A673 (cell line): ENCODE measurements at places on chromosomes 16 and 17. TPM values are rescaled to one million over a fixed set of nuclear protein-coding genes. Genes with fewer than 3 reads are reported as not detected.

DNA sequence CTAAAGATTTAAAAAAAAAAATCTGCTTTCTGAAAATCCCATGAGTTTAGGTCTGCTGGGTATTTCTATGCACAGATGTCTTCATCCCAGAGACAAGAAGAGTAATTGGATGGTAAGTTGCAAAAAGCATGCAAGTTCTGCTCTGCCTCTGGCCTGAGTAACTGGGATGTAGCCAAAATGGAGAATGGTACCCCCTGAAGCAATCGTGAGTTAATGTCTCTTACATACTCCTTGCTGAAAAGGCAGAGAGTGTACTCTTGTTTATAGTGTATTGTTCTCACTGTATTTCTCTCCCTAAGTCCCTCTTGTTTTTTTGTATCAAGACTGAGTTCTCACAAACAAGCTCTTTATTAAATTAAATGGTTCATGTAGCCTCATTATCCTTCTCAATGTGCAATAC is 259.0 kb downstream of the IRX3 start:
- no peaks in the 10 kb centered on the region for H3K27me3 ChIP-seq
- H3K4me3 ChIP-seq = no peak overlapping the region
- H3K36me3 ChIP-seq = no peaks in the 10 kb centered on the region
- no peak overlapping the region for H3K27ac ChIP-seq
- no peak for DNase-seq

DNA sequence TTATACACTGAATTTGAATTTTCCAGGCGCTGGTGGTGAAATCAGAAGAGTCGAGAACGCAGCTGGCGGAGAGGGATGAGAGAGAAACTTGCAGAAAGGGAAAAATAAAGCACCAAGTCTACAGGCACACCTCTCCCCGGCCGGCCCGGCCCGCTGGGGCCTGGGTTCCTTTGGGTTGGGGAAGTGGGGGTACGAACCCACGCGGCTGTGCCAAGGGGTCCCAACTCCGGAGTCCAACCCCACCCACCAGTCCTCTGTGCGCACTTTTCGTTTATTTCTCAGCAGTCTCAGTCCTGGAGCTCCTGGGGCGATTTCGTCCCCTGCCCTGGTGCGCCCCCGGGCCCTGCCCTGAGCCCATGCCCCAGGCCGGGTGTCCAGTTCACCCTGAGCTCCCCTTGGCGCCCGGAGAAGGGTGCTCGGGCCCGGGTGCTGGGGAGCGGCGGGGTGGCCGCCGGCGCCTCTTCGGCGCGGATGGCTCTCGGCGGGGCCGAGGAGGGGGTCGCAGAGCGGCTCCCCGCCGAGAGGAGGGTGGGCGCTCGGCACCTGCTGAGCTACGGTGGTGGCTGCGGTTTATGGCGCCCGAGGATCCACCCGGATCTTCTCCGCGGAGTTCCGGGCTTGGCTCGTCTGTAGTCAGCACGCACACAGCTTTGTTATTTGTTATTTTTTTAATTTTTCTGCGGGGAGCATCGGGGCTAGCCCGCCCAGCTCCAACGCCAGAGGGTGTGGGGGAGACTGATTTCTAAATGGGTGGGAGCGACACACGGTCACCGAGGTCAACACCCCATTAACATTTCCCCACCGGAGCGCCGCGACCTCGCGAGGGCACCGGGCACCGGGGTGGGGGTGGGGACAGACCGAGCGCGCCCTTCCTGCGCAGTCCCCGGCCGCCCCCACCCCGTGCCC is 15.7 kb upstream of the CBX8 start:
- H3K4me1 ChIP-seq = peaks cover 23% of the 10 kb centered on the region

- no peaks in the 10 kb centered on the region for H3K4me1 ChIP-seq
- DNase-seq = no peak
- no peaks in the 10 kb centered on the region for H3K27me3 ChIP-seq
Measured at GRCh38 chr17:17572010-17572785, 19.3 kb downstream of the PEMT start.

GRCh38 chr17:32701871-32702270 is 175.1 kb downstream of the MYO1D start:
- no peak overlapping the region for H3K4me3 ChIP-seq
- H3K4me1 ChIP-seq = no peaks in the 10 kb centered on the region
- H3K36me3 ChIP-seq = no peaks in the 10 kb centered on the region
- H3K27me3 ChIP-seq = no peaks in the 10 kb centered on the region
- no peak overlapping the region for H3K27ac ChIP-seq

GRCh38 chr16:9159839-9160550 is 68.6 kb downstream of the HAPSTR1 start:
- H3K36me3 ChIP-seq = no peaks in the 10 kb centered on the region
- H3K27ac ChIP-seq = no peak overlapping the region
- H3K4me3 ChIP-seq = no peak overlapping the region

DNA sequence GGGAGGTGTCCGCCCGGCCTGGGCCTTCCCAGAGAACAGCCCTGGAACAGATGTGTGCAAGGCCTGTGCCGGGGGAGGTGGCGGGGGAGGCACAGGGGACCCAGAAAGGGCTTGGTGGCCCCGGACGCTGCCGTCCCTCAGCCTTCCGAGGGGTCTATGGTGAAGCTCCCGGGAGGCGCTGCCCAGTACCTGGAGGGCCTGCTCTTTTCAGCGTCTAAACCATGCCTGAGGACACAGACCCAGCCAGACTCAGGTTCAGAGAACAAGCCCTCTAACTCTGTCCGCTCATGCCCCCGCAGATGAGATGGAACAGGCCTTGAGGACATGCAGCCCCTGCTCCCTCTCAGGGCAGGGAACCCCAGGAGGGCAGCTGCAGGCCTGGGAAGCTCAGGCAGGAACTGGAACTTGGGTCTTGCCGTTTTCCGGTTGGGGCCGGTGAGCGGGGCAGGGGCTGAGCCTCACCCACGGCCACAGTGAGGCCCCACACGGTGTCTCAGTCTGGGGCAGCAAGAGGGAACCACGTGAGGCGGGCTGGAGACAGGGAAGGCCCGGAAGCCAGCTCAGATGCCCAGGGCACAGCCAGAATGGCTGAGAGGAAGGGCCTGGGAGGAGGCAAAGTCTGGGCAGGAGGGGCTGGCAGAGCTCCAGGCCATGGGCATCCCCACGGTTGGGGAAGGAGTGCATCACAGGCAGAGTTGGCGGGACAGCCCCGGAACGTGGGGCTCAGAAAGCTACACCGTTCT is 12.5 kb downstream of the SLC16A3 start:
- DNase-seq = no peak
- no peak overlapping the region for H3K4me3 ChIP-seq
- H3K36me3 ChIP-seq = peaks cover 42% of the 10 kb centered on the region
- peak overlapping the region; percentile 56 for H3K27ac ChIP-seq
- no peaks in the 10 kb centered on the region for H3K27me3 ChIP-seq

DNA sequence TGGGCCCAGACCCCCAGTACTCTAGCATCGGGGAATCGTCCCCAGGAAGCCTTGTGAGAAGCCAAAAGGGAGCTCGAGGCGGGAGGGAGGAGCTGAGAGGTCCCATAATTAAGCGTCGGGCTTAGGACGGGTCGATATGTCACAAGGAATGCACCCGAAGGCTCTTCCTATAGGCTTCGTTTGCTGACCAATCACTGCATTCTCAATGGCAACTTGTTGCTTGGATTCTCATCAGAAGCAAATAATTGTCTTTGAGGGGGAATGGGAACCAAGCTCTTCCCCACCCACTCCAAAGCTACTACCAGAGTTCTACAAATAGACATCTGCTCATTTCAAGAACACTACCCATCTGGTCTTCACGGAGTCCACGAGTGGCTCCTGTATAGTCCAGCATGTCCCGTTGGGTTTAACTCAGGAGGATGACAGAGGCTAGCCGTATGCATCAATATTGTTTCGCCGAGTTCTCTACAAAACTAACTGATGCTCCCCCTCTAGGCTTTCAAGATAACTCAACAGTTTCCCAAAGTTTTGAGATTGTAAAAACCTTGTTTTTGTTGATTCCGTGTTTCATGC is 628 bp upstream of the BLMH start:
- H3K4me1 ChIP-seq = peaks cover 3% of the 10 kb centered on the region
- peak overlapping the region; percentile 85 for H3K4me3 ChIP-seq
- H3K36me3 ChIP-seq = peaks cover 18% of the 10 kb centered on the region
- DNase-seq = no peak

DNA sequence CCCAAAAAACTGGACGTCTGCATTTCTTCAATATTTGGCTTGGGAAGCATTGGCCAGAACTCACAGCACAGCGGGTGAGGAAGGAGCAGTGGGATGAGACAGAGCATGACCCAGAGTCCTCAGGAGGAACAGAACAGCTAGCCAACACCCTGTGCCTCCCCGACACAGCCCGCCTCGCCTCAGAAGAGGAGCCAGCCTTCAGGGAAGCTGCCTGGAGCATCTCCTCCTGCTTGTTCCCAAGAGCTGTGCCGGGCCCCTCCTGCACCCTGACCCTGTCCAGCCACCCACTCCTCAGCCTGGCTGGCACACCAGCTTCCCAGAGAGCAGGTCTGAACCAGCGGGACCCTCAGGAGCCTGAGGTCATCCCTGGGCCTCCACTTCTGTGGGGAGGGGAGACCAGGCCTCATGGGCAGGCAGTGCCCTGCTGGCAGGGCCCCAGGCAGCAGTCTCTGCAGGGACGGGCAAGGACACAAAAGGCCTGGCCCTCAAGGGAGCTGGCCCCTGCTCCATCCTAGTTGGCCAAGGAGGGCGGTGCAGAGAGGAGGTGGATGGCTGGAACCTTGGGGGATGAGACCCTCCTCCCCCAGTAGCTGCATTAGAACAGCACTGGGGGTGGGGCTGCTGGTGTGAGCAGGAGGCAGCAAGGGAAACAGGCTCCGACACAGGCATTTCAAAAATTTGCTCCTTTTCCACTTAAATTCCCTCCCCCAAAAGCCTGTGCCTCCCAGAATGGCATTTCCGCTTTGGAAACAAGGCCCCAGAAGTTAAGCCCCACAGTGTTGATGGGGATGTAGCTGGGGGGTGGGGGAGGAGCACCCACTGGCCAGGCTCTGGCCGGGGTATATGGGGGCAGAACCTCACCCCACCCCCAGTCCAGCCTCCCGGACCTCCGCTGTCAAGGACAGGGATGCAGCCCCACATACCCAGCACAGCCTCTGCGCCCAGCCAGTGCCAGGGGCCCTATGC is 1.8 kb upstream of the BCAR1 start:
- no peaks in the 10 kb centered on the region for H3K27me3 ChIP-seq
- peaks cover 52% of the 10 kb centered on the region for H3K4me1 ChIP-seq
- H3K27ac ChIP-seq = peak overlapping the region; percentile 86
- no peaks in the 10 kb centered on the region for H3K36me3 ChIP-seq

DNA sequence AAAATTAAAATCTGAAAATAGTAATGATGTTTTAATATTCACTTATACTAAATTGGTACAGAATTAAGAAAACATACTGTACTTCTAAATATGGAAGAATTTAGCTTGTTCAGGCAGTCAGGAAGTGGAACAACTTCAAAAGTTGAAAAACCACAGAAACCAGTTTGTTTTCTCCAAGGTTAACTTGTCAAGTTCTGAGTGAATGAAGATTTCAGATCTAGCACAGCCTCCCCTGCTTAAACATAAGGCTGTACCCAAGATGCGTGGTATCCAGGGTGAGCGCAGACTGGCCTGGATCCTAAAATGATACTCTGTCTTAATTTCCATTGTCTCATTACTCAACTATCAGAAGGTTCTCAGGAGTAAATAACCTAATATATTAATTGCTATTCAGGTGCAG is 730.7 kb upstream of the KIF2B start:
- H3K27ac ChIP-seq = no peak overlapping the region
- no peak for DNase-seq
- H3K36me3 ChIP-seq = no peaks in the 10 kb centered on the region
- H3K4me1 ChIP-seq = no peaks in the 10 kb centered on the region
- no peaks in the 10 kb centered on the region for H3K27me3 ChIP-seq

- no peaks in the 10 kb centered on the region for H3K36me3 ChIP-seq
- no peak overlapping the region for H3K27ac ChIP-seq
- no peaks in the 10 kb centered on the region for H3K27me3 ChIP-seq
Measured at GRCh38 chr17:43897831-43898230, 9.5 kb downstream of the MPP2 start.

GRCh38 chr17:16005636-16006035 is 6.0 kb downstream of the TTC19 start:
- H3K4me3 ChIP-seq = no peak overlapping the region
- peaks cover 4% of the 10 kb centered on the region for H3K4me1 ChIP-seq
- H3K27ac ChIP-seq = no peak overlapping the region
- H3K27me3 ChIP-seq = no peaks in the 10 kb centered on the region

- no peaks in the 10 kb centered on the region for H3K27me3 ChIP-seq
- no peaks in the 10 kb centered on the region for H3K4me1 ChIP-seq
- DNase-seq = no peak
- H3K27ac ChIP-seq = no peak overlapping the region
- no peak overlapping the region for H3K4me3 ChIP-seq
- H3K36me3 ChIP-seq = no peaks in the 10 kb centered on the region
Measured at GRCh38 chr17:77286641-77287431, 146.1 kb downstream of the SEC14L1 start.

GRCh38 chr17:38628441-38628840 is 22.7 kb upstream of the SRCIN1 start:
- H3K27me3 ChIP-seq = no peaks in the 10 kb centered on the region
- peak; percentile 40 for DNase-seq
- H3K27ac ChIP-seq = no peak overlapping the region
- no peaks in the 10 kb centered on the region for H3K4me1 ChIP-seq

DNA sequence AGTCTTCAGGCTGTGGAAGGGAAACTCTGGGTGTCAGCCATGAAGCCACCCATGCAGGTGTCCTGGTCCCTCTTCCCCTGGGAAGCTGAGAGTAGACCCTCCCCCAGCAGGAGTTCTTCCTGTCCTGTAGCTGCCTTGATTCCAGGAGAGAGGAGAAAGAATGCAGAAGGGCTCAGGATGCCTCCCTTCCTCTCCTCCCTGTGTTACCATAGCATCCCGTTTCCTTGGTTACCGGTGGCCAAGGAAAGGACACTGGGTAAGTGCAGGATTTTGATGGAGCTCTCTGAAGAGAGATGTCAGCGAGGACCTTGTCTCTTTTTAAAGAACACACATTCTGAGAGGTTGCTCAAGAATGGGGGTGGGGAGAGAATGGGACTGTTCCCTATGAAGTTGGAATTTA is 304.1 kb upstream of the N4BP1 start:
- H3K4me1 ChIP-seq = no peaks in the 10 kb centered on the region
- DNase-seq = no peak
- H3K36me3 ChIP-seq = no peaks in the 10 kb centered on the region
- peaks cover 13% of the 10 kb centered on the region for H3K27me3 ChIP-seq

- H3K27me3 ChIP-seq = peaks cover 3% of the 10 kb centered on the region
- H3K4me3 ChIP-seq = peak overlapping the region; percentile 65
- H3K4me1 ChIP-seq = peaks cover 8% of the 10 kb centered on the region
- H3K27ac ChIP-seq = peak overlapping the region; percentile 71
- H3K36me3 ChIP-seq = peaks cover 13% of the 10 kb centered on the region
Measured at GRCh38 chr17:50477976-50478375, 684 bp upstream of the RSAD1 start.

- peaks cover 59% of the 10 kb centered on the region for H3K36me3 ChIP-seq
- peaks cover 13% of the 10 kb centered on the region for H3K4me1 ChIP-seq
- no peak overlapping the region for H3K27ac ChIP-seq
- DNase-seq = no peak
Measured at GRCh38 chr16:30079480-30079879, 3.7 kb downstream of the PPP4C start.

PTX4 gene
- total RNA-seq = not detected in 2 replicates

TP53TG3C gene
- not detected in 2 replicates for total RNA-seq

NOS2 gene
- total RNA-seq = 0.37 and 0.67 TPM in 2 replicates

MON1B gene
- total RNA-seq = 42.9 and 44.1 TPM in 2 replicates

KIF19 gene
- not detected in 2 replicates for total RNA-seq

YBX2 gene
- 0.77 and 1.6 TPM in 2 replicates for total RNA-seq

ABCC6 gene
- not detected in 2 replicates for total RNA-seq

CARD14 gene
- 0.09 TPM in 1 of 2 replicates, not detected in the other for total RNA-seq

NEUROD2 gene
- not detected in 2 replicates for total RNA-seq

TEKT1 gene
- not detected in 2 replicates for total RNA-seq

PRDM7 gene
- total RNA-seq = not detected in 2 replicates

ZC3H7A gene
- 65.0 and 67.2 TPM in 2 replicates for total RNA-seq

USP31 gene
- 27.4 and 34.4 TPM in 2 replicates for total RNA-seq

NECAB2 gene
- 0.76 and 0.80 TPM in 2 replicates for total RNA-seq

MSLN gene
- not detected in 2 replicates for total RNA-seq

OR2C1 gene
- not detected in 2 replicates for total RNA-seq

GH1 gene
- not detected in 2 replicates for total RNA-seq

NPIPA3 gene
- total RNA-seq = 6.7 and 8.2 TPM in 2 replicates

TBX4 gene
- total RNA-seq = not detected in 2 replicates
